ENCODE measurements at places on chromosomes 16 and 17.
A peak's percentile ranks its signal among the peaks of the same experiment; 100 is the strongest.

- DNase-seq, result no peak
Observed at GRCh38 chr17:65820811-65821210, 259.4 kb upstream of the AXIN2 start.

DNA sequence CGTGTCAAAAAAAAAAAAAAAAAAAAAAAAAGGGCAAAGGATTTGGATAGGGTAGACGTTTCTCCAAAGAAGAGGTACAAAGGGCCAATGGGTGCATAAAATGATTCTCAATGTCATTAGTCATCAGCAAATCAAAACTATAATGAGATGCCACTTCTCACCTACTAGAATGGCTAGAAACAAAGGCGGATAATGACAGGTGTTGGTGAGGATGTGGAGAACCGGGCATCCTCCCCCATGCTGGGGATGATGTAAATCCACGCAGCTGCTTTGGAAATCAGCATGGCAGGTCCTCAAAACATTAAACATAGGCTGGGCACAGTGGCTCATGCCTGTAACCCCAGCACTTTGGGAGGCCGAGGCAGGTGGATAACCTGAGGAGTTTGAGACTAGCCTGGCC lies 9.4 kb downstream of the ITGAX start:
- DNase-seq, result no peak

- DNase-seq, result peak; percentile 79
Observed at GRCh38 chr16:3149630-3150345, 15.0 kb downstream of the ZNF213 start.

- DNase-seq, result no peak
Observed at GRCh38 chr17:66357037-66357436, 54.6 kb downstream of the PRKCA start.

DNA sequence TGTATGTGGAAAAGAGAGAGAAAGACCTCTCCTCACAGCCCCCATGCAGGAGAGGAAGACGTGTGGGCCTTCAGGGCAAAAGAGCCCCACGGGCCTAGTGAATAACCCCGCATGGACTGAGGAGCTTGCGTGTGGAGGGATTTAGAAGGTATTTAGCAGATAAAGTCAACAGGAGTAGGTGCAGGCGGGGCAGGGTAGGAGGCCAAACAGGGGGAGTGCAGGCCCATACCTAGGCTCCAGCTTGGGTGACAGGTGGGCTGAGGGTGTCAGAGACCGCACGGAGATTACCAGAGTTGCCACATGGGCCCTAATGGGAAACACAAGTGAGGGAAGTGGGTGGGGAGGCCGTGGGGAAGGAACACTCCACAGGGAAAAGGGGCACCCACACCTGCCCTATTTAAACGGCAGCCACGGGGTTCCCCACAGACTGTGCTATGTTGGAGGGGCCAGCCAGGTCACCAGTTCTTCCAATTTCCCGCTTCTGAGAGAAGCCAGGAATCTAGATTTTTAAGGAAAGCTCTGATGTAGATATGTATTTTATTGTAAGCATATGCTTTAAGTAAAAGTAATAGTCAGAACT lies 8.2 kb upstream of the CNGB1 start:
- DNase-seq, result no peak

DNA sequence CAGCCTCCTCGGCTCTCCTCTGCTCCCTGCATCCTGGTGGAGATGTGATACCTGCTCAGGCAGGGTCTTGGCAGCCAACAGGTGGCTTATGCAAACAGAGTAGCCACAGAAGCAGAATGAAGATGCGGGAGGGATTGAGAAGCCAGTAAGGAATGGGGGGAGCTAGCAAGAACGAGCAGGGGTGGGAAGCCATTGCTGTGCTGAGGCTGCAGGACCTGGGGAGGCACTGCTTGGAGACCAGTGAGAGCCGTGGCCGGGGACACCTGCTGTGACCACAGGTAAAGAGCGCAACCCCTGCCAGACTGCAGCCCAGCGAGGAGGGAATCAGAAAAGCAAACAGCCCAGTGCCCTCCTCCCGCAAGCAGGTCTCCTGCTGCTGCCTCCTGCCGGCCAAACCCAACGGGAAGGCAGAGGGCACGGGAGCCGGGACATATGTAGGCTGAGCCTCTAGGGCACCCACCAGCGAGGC lies 14.7 kb downstream of the AIPL1 start:
- no peak for DNase-seq

DNA sequence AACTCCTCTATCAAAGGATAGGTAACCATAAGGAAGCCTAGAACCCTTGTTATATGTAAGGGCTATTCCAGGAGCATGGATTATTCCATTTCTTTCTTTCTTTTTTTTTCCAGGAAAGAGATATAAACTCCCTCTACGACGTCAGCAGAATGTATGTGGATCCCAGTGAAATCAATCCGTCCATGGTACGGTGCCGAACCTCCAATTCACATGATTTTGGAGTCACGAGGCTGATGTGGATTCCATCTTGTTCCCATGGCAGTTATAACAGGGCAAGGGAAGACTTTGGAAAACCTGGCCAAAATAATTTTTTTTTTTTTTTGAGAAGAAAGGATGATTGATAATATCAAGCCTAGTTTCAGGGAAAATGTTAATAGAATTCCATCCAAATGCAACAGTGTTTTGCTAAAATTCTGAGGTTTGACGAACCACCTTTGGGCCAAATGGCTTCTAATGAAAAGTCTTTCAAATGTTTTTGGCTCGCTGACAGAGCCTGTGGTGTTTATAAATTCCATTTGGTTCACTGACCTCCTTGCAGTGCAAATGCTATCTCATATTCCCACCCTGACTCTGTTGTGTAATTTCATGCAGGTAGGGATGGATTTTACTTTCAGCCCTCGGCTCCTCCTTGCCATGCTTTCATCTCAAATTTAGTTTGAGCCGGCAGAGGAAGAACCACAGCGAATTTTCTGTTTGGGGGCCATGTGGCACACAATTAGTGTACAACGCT lies 90.0 kb downstream of the SDR42E1 start:
- no peak for DNase-seq

- DNase-seq, result no peak
Observed at GRCh38 chr16:52099382-52099781, 447.6 kb downstream of the TOX3 start.

DNA sequence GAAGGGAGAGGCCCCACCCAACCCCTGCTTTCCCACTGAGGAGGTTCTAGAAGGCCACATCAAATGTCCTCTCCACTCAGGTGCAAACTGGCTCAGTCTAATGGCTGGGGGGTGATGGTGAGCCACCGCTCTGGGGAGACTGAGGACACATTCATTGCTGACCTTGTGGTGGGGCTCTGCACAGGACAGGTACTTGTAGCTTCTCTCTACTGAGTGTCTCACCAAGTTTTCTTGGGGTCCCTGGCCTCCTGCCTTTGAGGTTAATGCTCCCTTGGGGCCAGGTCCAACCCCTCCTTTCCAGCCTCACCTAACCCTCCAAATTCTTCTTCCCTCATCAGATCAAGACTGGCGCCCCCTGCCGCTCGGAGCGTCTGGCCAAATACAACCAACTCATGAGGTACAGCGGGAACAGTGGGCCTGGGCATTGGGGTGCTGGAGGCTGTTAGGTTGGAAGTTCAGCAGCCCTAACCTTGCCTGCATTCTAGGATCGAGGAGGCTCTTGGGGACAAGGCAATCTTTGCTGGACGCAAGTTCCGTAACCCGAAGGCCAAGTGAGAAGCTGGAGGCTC lies 5.7 kb downstream of the ENO3 start:
- no peak for DNase-seq

DNA sequence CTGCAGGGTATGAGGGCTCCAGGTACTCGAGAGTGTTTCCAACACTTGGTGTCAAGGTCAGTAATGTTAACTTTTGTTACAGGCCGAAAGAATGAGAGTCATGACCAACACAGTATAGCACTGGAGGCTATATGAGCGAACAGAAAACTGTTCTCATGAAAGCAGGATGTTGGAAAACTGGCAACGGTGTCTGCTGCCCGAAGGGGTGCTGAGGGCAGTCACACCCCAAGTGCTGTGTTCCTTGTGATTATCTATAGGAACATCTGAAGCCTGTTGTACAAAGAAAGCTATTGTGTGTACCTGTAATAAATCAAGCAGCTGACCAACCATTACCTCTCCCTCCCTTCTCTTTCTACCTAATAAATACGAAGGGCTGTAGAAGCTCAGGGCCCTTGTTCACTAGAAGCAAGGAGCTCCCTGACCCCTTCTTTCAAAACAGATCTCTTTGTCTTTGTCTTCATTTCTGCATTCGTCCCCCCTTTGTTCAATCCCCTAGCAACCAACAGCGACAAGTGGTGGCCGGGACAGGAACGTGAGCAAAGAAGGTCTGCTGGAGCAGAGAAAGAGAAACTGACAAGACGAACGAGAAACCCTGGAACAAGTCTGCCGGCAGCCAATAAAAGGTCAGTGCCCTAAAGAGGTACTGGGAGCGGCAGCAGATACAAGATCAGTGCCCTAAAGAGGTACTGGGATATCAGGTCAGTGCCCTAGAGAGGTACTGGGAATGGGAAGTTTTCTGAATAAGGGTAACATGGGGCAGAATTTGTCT lies 7.6 kb downstream of the CD300LD start:
- DNase-seq, result no peak

GRCh38 chr17:59333836-59334235 lies 2.4 kb downstream of the YPEL2 start:
- no peak for DNase-seq

DNA sequence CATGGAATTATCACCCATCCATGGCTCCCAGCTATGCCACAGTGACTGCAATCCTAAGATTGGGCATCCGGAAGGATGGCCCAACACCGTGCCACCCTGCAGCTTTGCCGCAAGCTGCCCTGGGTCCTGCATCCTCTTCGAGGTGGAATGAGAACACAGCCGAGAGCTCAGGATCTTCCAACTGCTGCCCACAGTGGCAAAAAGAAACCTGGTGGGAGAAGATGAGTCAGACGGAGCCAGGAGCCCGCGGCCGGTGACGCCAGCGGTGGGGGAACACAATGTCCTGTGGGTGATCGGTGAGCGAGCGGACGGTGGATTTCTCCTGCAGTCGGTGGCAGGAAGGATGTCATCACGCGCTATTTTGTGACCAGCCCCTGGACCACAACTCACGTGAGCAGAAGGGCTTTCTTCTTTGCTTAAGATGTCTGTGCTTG lies 20.1 kb downstream of the CD7 start:
- no peak for DNase-seq

DNA sequence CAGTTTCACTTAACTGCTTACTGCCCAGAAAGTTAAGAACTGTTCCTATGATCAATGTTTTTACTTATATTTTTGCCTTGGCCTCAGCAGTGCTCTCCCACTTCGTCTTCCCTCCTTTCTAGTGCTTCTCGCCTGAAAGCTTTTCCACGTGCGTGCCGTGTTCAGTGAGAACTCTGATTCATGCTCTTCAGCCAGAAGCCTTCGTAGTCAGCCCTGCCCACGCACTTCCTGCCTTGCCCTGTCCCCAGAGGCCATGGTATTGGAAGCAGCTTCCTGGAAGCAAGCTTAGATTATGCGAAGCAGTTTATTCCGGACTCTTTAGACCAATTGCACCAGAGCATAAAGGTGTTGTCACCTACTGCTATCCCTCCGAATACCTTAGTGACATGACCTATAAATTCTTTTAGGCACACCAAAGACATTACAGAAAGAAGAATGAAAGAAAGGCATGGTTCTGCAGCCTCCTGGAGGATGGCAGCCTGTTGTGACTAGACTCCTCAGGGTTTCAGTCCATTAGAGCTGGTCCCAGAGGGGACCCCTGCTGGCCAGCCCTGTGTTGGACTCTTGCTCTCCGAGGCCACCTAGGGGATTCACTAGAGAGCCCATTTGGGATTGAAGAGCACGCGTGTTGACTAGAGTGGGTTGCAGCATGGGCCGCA lies 105.2 kb downstream of the RPTOR start:
- no peak for DNase-seq

- DNase-seq, result no peak
Observed at GRCh38 chr17:38719943-38720641, 10.0 kb upstream of the CISD3 start.

GRCh38 chr16:2663553-2664546 lies 18.5 kb upstream of the KCTD5 start:
- no peak for DNase-seq

GRCh38 chr16:72380283-72380682 lies 208.3 kb upstream of the PMFBP1 start:
- no peak for DNase-seq

- no peak for DNase-seq
Observed at GRCh38 chr17:81563861-81564586, 11.9 kb upstream of the FAAP100 start.
